NCI-H1105 treated with DMSO at 0.1 percent for 48 hours (cell line): ENCODE measurements at places on chromosomes 3 and 15.

DNA sequence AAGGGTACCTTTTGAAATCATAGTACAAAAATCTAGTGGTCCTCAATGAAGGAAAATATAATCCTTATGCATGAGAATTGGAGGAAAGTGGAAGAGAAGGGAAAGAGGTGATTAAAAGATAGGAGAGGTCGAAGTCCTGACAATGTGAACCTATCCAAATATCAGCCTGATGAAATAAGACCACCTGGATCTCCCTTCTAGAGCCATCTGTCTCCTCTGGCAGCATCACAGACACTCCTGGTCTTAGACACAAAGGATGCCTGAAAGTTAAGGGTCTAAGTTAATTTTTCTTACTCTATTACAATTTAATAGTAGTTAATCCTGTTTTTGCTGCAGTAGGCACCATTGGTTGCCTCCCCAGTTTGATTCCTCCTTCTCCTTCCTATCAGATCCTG is 11.1 kb upstream of the TMED3 start:
- DNase-seq: no peak

DNA sequence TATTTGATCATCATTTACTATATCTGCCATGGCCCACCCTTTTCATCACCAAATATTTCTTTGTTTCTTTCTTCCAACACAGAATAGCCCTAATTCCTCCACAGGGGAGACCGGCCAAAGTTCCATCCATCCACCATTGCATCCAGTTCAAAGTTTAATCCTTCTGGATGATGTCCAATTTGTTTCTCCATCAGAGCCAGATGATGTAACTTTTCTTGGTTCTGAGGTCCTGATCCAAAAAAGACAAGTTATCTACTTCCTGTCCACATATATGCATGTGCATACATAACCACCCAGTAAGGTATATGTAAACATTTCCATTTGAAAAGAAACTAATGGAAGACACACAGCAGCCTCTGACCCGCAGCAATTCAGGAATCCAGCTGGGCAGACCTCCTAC is 237.3 kb downstream of the SHOX2 start:
- DNase-seq: no peak

GRCh38 chr15:77018796-77019505 is 24.0 kb downstream of the PSTPIP1 start:
- no peak for DNase-seq

- no peak for DNase-seq
These were observed 24.4 kb downstream of the CSPG4 start for GRCh38 chr15:75688278-75688557.

GRCh38 chr3:184154885-184155643 is at the start of gene DVL3:
DVL3 (plus strand) TSS chr3:184155377; CDS start chr3:184155636, 259 bp downstream.
- peak; percentile 75 for DNase-seq

- no peak for DNase-seq
These were observed 238.0 kb downstream of the FOXP1 start for GRCh38 chr3:71345429-71346040.

DNA sequence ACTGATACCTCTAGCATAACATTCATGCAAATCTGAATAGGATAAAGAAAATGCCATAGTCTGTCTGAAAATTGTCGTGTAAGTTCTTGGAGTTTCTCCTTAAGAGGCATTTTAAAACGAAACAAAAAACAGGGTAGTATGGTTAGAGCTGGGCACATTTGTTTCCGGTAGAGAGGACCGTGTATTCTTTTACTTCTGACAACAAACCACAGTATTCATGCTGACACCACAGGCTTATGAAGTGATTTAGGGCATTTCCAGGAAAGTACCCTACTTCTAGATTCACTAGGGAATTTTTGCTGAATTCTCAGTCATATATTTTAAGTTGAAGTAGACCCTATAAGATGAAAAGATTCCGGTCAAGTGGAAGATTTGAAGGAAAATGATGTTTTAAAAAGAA is 541.3 kb downstream of the UNC13C start:
- no peak for DNase-seq

- DNase-seq: no peak
These were observed 17.1 kb downstream of the MGLL start for GRCh38 chr3:127805026-127805753.

- DNase-seq: no peak
These were observed 15.4 kb upstream of the SKOR1 start for GRCh38 chr15:67809866-67810265.

DNA sequence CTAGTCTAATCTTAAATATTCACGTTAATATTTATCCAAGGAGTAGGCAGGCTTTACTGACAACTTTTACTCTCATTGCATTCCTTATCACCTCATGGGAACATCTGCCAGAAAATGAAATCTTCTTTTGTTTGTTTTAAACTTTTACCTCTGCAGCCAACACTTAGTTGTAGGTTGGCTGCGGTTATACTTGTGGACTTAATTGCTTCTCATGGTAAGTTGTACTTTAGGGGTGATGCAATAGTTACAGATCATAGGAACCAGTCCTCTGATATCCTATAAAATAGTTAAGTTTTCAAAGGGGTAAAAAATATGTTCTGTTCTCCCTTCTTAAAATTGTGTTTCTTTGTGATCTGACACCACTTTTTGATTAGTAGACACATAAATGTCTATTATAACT is 321.9 kb downstream of the ZPLD1 start:
- no peak for DNase-seq

- DNase-seq: peak; percentile 48
These were observed 218.1 kb downstream of the CLSTN2 start for GRCh38 chr3:140152851-140153639.

- DNase-seq: no peak
These were observed 500.0 kb upstream of the IL12A start for GRCh38 chr3:159488602-159489001.

- DNase-seq: no peak
These were observed 54.5 kb upstream of the GATA2 start for GRCh38 chr3:128547368-128547987.

GRCh38 chr15:44591326-44591725 is 54.4 kb downstream of the EIF3J start:
- DNase-seq: no peak

GRCh38 chr3:49173116-49173791 is 1.9 kb downstream of the KLHDC8B start:
- DNase-seq: peak; percentile 81

DNA sequence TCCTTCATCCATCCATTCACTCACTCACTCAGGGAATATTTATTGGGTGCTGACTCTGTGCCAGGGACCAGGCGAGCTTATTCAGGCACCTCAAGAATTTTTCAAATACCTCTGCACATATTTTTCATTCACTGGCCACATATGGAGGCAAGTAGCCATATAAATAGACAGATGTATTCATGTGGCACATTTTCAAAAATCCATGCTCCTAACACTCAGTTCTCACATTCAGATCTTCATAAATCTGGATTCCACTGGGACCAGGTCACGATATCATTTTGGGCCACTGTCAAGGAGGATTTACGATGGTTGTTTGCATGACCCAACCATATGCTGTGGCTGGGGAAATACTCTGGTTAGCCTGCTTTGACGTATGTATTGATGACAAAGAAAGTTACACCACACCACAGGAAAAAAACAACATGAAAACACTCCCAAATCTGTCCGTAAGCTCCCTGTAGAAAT is 241.8 kb upstream of the LRTM1 start:
- no peak for DNase-seq

- no peak for DNase-seq
These were observed 30.0 kb downstream of the KLHL25 start for GRCh38 chr15:85764649-85765277.

DNA sequence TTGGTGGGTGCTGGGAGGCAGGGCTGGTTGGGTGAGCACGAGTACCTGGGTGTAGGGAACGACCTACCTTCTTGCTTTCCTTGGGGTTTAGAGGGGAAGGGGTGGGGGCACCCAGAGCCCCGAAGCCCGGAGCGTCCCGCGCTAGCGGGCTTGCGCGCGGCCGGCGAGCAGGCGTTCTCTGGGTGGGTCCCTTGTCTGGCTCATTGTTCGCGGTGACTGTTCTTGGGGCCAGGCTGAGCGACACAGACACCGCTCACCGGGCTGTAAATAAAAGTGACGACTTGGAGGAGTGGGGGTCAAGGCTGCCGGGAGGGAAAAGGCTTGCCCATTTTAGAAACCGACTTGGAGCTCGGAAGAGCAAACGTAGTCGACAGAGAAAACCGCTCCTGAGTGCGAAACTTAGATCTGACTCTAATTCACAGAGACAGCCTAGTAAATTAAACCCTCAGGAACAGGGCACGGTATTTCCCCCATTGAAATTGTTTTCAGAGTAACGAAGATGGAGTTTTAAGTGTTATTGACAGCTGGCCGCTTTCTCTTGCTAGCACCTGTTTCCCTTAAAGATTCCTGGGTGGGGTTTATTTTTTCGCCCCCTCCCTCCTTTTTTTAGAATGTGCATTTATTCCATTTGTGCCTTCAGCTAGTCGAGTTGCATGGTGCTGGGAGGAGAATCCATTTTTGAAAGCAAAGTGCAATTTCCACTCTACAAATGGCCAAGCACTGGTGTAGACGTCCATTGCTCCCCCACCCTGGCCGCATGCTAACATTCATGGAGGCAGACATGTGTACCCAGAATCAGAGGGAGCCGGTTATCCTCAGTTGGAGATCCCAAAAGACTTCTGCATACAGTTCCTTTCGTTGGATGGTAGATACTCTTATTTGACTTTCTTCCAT is 532.1 kb upstream of the SEMA6D start:
- peak; percentile 75 for DNase-seq

DNA sequence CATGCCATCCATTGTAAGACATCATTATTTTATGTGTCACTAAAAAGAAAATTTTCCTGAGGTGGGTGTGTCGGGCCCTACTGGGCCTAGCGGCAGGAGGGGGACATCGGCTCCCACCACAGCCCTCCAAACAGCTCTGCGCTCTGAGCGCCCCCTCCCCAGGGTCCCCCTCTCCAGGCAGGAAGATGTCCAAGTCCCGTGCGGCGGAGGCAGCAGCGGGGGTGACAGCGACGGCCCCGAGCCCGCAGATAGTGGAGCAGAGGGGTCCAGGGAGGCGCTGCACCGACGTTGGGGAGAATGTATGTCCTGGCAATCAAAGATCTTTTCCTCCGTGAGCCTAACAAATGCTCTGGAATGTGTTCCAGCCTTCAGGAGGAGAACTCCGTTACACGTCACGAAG is 24.3 kb downstream of the GPR160 start:
- DNase-seq: no peak

- DNase-seq: no peak
These were observed 68.2 kb upstream of the NTRK3 start for GRCh38 chr15:88324741-88325065.

DNA sequence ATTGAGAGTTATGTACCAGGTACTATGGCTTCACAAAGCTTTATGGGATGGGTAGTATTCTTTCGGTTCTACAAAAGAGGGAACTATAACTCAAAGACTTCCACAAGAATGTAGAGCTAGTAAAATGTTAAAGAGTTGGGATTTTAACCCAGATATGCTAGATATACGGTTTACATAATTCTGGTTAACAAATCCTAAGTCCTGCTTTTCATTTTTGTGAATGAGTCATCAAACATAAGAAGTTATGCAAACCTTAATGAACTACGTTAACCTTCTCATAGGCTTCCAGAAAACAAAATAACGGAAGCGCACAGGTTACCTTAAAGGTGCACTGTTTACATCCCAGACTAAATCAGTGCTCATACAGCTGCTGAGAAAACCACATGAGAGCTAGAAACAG is 1049.3 kb downstream of the MCTP2 start:
- DNase-seq: no peak

DNA sequence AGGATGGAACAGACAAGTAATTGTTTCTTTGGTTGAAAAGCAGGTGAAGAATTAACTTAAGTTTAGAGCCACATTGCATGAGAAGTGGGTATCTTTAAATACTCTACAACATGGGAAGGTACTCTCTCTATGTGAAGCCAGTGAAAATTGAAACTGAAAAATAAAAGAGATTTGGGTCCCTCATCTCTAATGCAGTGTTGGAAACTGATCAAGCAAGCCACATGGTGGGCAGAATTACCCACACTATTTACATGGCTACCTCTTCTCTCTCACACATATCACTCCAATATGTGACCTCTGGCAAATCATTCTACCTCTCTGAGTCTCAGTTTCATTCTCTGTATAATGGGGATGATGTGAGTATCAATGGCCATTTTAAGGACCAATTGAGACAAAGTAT is 339.0 kb downstream of the IL5RA start:
- no peak for DNase-seq

GRCh38 chr3:123724306-123724705 is 139.5 kb upstream of the HACD2 start:
- DNase-seq: no peak

DNA sequence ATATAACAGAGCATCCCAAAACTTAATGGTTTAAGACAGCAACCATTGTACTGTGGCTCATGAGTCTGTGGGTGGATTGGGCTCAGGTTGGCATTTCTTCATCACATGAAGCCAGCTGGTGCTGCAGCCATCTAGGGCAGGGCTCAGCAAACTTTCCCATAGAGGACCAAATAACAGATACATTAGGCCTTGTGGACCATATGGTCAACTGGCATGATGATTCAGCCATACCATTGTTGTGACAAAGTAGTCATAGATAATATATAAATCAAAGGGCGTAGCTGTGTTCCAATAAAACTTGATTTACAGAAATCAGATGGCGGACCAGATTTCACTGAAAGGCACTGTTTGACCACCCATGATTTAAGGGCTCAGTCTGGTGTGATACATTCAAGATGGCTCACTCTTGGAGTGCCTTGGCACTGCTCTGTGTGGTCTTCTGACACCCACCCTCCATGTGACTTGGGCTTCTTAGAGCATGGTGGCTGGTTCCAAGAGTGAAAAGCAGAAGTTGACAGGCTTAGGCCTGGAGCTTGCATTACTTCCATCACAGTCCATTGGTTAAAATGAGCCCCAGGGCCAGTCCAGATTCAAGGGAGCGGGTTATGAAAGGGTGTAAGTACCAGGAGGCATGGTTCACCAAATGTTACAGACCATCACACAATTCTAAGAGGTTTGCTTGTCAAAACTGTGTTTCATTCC is 40.8 kb upstream of the BHLHE40 start:
- DNase-seq: no peak
